ENCODE measurements at places on chromosomes 4 and X.

DNA sequence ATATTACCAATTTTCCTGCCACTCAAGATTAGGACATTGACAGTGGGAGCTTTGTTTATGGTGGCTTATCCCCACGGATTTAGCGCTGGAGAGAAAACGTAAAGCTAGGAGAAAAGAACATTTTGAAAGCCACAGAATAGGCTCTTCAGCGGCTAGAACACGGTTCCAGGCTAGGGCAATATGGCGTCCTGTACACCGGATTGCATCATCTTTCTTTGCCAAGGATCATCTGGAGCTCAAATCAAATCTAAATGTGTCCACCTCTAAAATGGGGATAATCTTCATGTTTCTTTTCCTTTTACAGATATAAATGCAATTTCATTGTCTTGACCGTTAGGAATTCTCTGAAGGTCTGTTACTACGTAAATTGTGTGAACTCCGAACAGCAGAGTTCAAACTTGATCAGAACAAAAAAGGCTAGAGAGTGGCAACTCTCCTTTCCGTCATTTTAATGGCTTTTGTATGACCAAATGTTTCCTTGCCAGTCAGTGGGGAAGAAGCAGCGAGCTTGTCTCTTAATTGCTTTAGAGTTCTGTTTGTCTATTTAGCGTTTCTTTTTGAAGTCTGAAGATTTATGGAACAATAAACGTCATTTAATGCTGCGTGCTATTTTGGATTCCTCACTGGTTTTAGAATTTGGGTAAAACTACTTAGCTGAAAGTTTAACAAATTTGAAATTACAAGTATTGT is 2.6 kb upstream of the WWC2 start:
- DNase-seq, result no peak

DNA sequence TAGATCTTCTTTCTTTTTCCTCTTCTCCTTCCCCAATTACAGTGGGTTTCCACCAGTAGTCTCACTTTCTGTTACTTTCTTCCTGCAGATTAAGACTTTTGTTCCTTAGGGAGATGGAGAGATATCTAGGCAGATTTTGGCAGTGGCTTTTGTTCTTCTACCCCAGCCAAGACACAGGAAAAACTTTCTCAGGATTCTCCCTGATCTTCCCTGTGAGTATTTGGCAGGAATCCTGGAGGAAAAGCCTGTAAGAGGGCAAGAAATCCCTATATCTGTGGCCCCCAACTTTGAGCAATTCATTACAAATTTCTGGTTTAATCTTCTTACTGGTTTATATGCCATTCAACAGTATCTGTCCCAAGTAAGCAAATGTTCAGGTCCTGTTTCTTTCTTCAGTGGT is 21.9 kb downstream of the SLC9A7 start:
- DNase-seq, result no peak

GRCh38 chrX:38326086-38326485 is 1.2 kb downstream of the RPGR start:
- no peak for DNase-seq

- DNase-seq, result no peak
These were observed 8.0 kb upstream of the HNRNPD start for GRCh38 chr4:82381661-82382296.

DNA sequence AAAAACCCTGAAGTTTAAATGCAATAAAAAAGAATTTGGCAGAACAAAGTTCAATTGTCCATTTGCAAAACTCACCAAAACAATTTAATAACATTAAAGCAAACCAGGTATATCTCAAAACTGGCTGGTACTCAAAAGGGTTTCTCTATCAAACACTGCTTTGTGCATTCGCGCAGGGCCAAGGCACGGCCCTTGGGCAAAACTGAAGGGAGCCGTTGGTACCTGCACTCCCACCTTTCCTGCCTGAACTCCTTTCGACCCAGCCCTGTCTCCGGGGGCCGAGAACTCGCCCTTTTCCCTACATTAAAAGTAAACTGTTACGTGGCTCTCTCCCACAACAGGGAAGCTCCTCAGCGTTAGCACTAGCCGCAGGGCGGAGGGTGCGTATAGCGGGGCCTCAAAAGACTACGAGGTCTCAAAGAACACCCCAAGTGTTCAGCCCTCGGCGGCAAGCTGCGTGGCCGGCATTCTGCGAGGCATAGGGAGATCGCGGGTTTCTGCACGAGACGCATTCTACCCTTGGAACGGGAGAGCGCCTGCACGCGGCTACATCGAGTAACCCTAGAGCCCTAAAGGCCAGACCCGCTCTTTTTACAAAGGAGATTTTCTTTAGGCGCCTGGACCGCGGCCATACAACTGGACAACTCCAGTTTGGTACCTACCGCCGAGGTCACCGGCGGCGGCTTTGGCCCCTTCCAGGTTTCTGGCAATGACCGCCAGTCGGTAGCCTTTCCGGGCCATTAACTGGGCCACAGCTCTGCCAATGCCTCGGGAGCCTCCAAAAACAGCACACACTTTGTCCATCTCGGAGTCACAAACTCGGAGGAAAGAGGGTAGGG is 550 bp downstream of the CBR4 start:
- DNase-seq, result peak; percentile 38

All from activated CD8-positive, alpha-beta memory T cell treated with anti-CD3 and anti-CD28 coated beads for 1 hour (primary cell).